ENCODE measurements at places on chromosomes 1 and 21.

DNA sequence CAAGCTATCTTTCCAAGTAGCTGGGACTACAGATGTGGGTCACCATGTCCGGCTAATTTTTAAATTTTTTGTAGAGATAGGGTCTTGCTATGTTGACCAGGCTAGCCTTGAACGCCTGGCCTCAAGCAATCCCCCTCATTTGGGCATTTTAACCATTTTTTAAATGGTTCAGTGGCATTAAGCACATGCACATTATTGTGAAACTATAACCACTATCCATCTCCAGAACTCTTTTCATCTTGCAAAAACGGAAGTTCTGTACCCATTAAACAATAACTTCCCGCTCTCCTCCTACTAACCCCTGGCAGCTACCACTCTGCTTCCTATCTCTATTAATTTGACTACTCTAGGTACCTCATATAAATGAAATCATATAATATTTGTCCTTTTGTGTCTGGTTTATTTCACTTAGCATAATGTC is 4.8 kb upstream of the IL6R start:
- DNase-seq = no peak

DNA sequence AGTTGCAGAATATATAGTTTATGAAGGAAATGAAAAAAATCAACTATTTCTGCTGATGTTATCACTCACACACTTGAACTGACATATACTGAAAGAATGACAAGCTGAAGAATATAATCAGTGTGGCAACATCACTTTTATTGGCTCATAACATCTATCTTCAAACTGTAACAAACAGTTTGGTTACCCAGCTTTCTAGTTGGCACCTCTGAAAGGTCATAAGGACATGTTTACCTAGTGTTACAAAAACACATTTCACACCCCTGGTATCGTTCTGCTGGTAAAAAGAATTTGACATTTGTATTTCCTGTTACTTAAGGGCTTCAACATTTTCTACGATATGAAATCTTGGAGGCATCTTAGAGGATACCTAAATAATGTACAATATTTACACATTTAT is 1267.0 kb upstream of the NCAM2 start:
- no peak for DNase-seq

GRCh38 chr1:107626073-107626796 is 338.7 kb downstream of the VAV3 start:
- no peak for DNase-seq

GRCh38 chr1:51964309-51964696 is 26.2 kb downstream of the RAB3B start:
- no peak for DNase-seq

DNA sequence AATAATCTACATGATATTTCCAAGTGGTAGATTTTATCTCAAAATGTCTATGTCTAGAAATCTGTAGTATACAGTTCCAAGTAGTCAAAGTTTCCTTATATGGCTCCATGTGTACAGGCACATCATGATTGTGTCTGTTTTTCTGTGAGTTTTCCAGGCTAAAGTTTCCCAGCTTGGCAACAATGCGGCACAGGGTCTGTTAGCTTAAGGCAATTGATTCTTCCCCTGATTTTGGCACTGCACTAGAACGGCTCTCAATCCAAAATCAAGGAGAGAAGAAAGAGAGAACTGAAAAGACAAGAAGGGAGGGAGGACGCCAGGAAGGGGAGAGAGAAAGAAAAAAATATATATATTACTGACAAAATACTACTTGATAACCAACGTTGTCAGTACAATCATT is 193.9 kb upstream of the SNX7 start:
- DNase-seq = peak; percentile 2

DNA sequence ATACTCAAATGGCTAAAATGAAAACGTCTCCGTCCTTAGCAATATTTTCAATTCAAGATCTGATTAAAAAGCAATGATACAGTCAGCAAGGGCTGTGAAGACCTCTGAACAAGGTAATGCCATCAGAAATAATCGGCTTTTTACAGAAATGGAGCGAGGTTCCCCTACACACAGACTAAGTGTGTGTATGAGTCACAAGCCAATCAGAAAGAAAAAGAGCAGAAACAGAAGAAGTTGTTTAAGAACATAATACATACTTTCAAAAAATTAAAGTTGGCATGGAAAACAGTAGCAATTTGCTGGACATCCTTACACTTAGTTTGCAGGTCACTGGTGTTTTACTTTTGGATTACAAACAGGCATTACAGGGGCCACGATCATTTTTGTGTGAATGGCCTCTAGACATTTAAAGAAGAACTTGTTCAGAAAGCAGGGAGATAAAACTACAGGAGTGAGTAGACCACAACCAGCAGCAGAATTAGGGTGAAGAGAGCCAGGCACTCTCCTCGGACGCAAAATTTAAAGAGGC is 350.0 kb upstream of the RUNX1 start:
- peak; percentile 34 for DNase-seq

DNA sequence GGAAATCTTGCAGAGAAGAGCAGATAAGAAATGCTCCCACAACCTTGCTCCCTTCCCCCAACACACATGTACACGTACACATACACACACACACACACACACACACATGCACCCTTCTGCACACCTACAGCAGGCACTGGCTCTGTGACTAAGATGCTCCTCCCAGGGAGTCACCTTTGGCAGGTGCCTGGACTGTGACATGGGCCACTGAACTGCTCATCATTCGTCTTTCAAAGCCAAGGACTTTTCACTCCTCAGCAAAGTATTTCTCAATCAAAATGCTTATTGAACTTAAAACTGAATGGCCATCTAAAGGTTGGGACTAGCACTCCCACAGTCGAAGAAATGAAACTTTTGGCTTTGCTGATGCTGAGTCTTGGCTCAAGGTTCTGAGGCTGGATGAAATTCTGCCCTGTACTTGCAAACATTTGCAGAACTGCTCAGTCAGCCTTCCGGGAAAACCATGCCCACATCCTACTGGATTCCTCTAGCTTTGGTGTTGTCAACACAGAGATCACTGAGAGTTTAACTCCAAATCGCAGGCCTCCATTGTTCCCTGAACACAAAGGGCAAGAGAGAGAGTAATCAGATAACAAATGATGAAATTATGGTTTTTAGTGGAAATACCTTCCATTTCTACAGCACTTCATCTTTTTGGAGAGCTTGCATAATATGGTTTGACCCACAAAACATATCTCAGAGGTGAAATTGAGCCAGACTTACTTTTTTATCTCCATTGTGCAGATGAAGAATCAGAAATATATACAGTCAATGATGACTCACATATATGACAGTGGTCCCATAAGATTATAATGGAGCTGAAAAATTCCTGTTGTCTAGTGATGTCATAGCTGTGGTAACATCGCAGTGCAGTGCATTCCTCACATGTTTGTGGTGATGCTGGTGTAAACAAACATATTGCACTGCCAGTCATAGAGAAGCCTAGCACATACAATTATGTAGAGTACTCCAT is 72.4 kb upstream of the BCAR3 start:
- peak; percentile 81 for DNase-seq

DNA sequence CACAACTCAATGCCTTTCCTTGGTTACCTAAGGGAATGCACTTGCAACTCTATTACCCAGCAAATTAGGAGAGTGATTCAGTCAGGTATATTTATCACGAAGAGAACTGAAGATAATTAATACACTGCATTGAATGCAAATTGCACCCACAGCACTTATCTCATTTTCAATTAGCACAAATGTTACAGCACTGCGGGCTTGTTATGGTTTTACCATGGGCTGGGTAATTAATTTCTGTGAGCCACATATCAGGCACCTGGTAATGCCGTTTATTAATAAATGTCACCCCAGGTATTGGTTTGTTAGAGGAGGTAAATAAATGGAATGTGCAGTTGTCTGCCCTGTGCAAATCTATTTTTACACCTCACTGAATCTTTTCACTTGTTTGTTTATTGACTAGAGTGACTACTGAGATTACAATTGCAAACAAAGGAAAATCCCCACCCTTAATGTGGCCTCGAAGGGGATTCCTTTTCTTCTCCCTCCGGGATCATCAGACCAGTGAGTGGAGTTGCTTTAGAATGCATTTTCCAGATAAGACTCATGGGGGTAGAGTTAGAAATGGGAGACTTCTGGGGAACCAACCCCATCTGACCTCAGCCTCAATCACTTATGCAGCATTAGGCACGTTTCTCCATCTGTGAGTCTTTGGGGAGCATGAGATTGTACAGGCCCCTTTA is 269.3 kb downstream of the RPS6KC1 start:
- no peak for DNase-seq

DNA sequence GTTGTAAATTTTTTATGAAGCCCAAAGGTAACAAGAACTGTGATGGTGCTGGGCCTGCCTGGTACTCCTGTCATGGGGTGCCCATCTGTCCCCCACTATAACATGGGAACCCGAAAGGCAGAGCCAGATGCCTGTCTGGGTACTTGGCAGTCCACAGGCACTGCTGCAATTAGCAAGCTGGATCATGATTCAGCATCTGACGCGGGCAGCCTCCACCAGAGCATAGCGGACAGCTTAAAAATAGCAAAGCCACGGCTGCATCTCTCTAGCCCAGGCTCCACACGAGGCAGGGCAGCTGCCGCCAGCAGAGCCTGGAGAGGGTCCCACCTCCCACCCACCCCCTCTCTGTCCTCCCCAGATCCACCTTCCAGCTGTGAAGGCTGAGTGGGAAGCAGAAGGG is 22.9 kb downstream of the SUSD4 start:
- no peak for DNase-seq
